IPS DF 6.9 (cell line): ENCODE measurements at places on chromosomes 4 and X.

DNA sequence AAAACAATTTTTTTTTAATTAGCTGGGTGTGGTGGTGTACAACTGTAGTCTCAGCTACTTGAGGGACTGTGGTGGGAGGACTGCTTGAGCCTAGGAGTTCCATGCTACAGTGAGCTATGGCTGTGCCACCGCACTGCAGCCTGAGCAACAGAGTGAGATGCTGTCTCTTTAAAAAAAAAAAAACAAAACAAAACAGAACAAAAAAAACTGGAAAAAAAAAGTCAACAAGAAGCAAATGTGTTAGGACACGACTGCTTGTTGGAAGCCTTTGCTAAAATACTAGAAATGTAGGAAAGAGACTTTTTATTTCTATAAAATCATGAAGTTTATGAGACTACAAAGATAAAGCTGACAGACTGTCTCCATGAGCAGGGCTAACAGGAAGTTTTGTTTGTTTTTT lies 87.2 kb downstream of the SH3RF1 start:
- no peaks in the 10 kb centered on the region for H3K36me3 ChIP-seq
- H3K4me1 ChIP-seq = peaks cover 2% of the 10 kb centered on the region; the same call in 1 of the 2 replicates
- H3K27me3 ChIP-seq = no peaks in the 10 kb centered on the region
- no peak overlapping the region for H3K27ac ChIP-seq
- no peak for DNase-seq

DNA sequence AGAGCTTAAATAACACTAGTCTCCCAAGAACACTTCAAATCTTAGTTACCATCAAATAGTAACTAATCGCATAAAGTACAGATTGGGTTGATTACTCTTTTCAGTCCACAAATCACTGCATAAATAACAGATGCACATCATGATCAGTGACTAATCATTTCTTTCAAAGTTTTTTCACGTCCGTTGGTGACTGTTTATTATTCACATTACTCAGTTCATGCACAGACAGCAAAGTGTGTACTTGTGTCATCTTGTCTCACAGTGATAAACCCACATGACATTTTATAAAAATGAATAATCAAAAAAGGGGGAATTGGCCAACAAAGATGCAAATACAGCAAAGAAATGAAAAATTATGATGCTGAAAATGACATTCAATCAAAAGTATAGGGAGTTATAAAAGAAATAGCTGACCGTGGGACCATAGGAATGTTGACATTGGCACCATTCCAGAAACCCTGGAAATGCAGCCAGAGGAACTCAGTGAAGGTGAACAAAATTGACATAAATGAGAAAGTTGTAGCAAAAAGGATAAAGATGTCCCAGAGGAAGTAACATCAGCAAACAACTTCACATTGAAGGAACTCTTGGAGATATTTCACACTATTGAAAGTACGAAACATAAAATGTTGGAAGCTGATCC lies 161.5 kb downstream of the SOX3 start:
- no peaks in the 10 kb centered on the region for H3K36me3 ChIP-seq
- no peaks in the 10 kb centered on the region for H3K27me3 ChIP-seq
- no peak for DNase-seq
- H3K4me3 ChIP-seq = no peak overlapping the region
- H3K4me1 ChIP-seq = peaks cover 2% of the 10 kb centered on the region; the same call in 1 of the 2 replicates

GRCh38 chr4:177155454-177155853 lies 154.2 kb upstream of the NEIL3 start:
- H3K4me3 ChIP-seq = no peak overlapping the region
- H3K36me3 ChIP-seq = no peaks in the 10 kb centered on the region
- H3K27me3 ChIP-seq = no peaks in the 10 kb centered on the region
- H3K4me1 ChIP-seq = no peaks in the 10 kb centered on the region

DNA sequence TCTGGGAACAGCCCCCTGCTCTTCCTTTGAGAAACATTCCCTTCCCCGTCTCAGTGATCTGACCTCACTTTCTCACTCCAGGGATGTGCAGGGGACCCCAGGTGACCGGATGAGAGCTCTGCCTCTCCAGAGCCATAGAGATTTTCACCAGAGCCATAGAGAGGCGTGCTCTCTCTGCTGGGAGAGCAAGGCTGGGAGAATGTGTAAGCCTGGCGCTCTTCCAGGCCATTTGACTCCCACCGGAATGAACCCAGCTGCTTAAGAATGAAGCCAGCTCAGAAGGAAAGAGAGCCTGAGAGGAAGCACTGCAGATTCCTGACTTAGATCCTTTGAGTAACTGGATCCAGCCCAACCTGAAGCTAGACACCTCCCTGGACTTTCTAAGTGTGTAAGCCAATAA lies 106.4 kb downstream of the DHX15 start:
- H3K4me1 ChIP-seq = no peaks in the 10 kb centered on the region; the same call in 1 of the 2 replicates
- H3K27ac ChIP-seq = no peak overlapping the region
- no peak overlapping the region for H3K4me3 ChIP-seq
- no peaks in the 10 kb centered on the region for H3K27me3 ChIP-seq

DNA sequence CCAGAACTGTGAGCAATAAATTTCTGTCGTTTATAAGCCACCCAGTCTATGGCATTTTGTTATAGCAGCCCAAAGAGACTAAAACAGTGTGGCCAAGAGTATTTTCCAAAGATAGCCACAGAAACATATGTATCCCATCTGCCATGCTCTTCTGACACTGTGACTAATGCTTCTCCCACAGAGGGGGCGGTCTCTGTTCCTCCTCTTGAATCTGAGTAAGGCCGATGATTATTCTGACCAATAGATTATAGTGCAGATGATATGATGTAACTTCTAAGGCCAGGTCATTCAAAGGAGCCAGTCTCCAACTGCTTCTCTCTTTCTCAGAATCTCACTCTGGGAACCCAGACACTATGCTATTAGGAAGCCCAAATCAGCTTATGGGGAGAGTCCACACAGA lies 570.7 kb downstream of the BCOR start:
- no peaks in the 10 kb centered on the region for H3K36me3 ChIP-seq
- no peaks in the 10 kb centered on the region for H3K4me1 ChIP-seq
- no peak overlapping the region for H3K4me3 ChIP-seq

- DNase-seq = no peak
- 0 out of 2 replicates have a peak, but pooled peaks cover 2% of the 10 kb centered on the region for H3K4me1 ChIP-seq
- no peaks in the 10 kb centered on the region for H3K27me3 ChIP-seq
- H3K4me3 ChIP-seq = no peak overlapping the region
These were observed 139.8 kb downstream of the PALLD start for GRCh38 chr4:168636506-168637196.

DNA sequence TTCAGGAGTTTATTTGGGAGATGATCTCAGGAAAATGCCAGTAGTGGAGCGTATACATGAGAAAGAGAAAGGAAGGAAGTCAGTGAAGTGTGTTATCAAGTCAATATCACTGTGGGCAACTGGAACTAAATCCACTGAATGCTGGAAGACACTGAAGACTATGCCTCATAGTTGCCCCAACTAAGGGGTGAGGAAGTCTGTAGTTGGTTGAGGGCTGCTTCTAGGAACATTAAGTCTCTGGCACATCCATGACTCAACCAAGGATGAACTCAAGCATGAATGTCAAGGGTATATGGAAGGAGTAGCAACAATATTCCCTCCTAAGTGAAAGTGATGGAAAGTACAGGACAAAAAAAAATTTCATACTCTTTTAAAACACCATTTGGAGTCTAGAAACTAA lies 167.9 kb downstream of the MAGEB17 start:
- H3K4me3 ChIP-seq = no peak overlapping the region
- no peaks in the 10 kb centered on the region for H3K36me3 ChIP-seq
- H3K27me3 ChIP-seq = no peaks in the 10 kb centered on the region
- H3K4me1 ChIP-seq = no peaks in the 10 kb centered on the region

GRCh38 chrX:43657671-43658070 lies 1.6 kb downstream of the MAOA start:
- no peak for DNase-seq
- H3K27ac ChIP-seq = no peak overlapping the region
- H3K4me1 ChIP-seq = no peaks in the 10 kb centered on the region
- H3K36me3 ChIP-seq = no peaks in the 10 kb centered on the region
- H3K4me3 ChIP-seq = no peak overlapping the region

DNA sequence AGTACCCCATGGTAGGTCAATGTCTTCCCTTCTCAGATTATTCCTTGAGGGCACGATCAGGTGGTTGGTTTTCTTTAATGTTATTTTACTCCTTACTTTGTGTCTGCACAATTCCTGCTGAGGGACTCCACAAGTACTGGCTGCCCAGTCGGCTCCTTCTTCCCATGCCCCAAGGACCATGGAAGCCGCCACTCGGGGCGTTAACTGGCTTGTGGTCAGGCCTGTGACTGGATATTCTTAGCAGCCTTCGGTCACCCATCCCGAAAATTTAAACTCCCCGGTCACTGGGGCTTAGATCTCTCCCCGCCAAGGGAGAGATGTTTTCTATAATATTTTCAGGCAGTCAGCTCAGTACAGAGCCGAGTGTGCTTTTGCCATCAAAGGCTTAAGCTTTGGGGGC lies 24.7 kb upstream of the BCOR start:
- no peak overlapping the region for H3K27ac ChIP-seq
- H3K27me3 ChIP-seq = no peaks in the 10 kb centered on the region
- H3K4me1 ChIP-seq = peaks cover 2% of the 10 kb centered on the region; the same call in 1 of the 2 replicates
- no peak for DNase-seq
- no peaks in the 10 kb centered on the region for H3K36me3 ChIP-seq

GRCh38 chr4:158625544-158625943 lies 46.1 kb downstream of the C4orf46 start:
- no peak overlapping the region for H3K27ac ChIP-seq
- H3K36me3 ChIP-seq = no peaks in the 10 kb centered on the region
- no peak for DNase-seq

DNA sequence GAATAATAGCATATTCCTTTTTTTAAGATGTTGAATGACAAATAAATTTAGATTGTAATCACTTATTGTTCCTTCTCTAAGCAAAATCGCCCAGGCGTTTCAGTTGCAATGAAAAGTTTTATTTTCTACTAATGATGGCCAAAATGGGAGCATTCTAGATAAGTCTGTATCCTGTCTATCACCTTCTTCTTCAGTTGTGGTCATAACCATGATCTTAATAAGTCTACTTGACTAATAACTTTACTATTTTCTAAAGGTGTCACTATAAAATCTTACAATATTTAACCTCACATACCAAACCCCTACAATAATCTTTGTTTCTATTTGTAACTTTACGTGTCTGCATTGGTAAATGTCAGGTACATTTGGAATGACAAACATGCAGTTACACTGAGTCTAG lies 723.7 kb upstream of the MAGEB2 start:
- H3K27ac ChIP-seq = no peak overlapping the region
- DNase-seq = no peak
- H3K4me1 ChIP-seq = no peaks in the 10 kb centered on the region
- H3K27me3 ChIP-seq = no peaks in the 10 kb centered on the region
- no peak overlapping the region for H3K4me3 ChIP-seq

- H3K36me3 ChIP-seq = no peaks in the 10 kb centered on the region
- H3K4me3 ChIP-seq = no peak overlapping the region
- DNase-seq = no peak
- no peaks in the 10 kb centered on the region for H3K27me3 ChIP-seq
- no peak overlapping the region for H3K27ac ChIP-seq
These were observed 319.5 kb upstream of the NOCT start for GRCh38 chr4:138696058-138696457.

DNA sequence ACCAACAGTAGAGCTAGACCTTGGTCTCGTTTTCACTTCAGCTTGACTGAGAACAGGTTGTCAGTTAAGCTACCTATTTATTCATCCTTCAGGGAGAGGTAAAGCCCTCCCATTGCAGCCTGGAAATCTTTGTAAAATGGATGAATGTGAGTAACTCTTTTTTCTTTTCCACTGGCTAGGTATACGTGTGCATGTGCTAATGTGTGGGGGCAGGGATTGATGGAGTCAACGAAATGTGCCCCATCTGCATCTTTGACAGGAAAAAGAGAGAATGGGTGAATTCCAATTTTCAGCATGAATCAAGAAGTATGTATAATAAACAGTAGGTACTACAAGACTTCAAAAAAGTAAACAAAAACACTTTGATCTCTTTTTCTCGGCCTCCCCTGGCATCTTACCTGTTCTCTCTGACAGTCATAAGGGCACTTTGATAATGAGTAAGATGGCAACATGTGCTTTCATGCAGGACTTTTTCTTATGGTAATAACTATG lies at the start of gene IL21:
Gene IL21 (minus strand): TSS at position 51 of the 492 bp plus-strand sequence. CDS start 55 bp downstream, outside the sequence.
- H3K4me1 ChIP-seq = no peaks in the 10 kb centered on the region
- no peak within 1 kb of the TSS for H3K4me3 ChIP-seq
- H3K27me3 ChIP-seq = no peaks in the 10 kb centered on the region
- no peak within 1 kb of the TSS for H3K27ac ChIP-seq
- H3K36me3 ChIP-seq = no peaks in the 10 kb centered on the region
- no peak for DNase-seq

GRCh38 chrX:106726485-106727437 lies at the start of gene RNF128:
RNF128 (plus strand) TSS chrX:106726701; CDS start chrX:106726914, 213 bp downstream.
- H3K27me3 ChIP-seq = no peaks in the 10 kb centered on the region
- no peak within 1 kb of the TSS for H3K27ac ChIP-seq
- no peaks in the 10 kb centered on the region for H3K36me3 ChIP-seq

- H3K27ac ChIP-seq = no peak overlapping the region
- H3K36me3 ChIP-seq = peaks cover 6% of the 10 kb centered on the region; the same call in 1 of the 2 replicates
- no peaks in the 10 kb centered on the region for H3K27me3 ChIP-seq
- no peak for DNase-seq
- no peaks in the 10 kb centered on the region for H3K4me1 ChIP-seq
These were observed 31.5 kb downstream of the DCTD start for GRCh38 chr4:182885738-182886077.

DNA sequence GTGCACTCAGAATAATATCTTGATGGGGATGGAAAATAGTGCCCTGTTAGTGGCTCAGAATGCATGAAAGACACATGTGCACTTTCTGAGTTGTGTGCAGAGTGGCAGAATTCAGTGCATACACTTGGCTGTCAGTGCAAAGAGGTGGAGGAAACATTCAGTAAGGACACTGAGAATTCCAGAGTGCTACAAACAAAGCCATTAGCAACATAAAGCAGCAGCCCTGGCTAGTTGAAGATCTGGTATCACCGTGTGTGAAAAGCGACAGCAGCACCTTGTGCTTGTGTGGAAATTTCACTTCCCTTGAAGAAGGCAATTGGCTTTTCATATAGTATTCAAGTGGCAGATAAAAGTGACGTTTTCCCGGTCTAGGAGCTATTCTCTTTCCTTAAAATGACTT lies 810.4 kb downstream of the TRIML1 start:
- no peak overlapping the region for H3K4me3 ChIP-seq
- no peaks in the 10 kb centered on the region for H3K36me3 ChIP-seq
- peaks cover 6% of the 10 kb centered on the region; the same call in 1 of the 2 replicates for H3K4me1 ChIP-seq
- no peak for DNase-seq
- no peaks in the 10 kb centered on the region for H3K27me3 ChIP-seq
- H3K27ac ChIP-seq = no peak overlapping the region

- no peak for DNase-seq
- no peak overlapping the region for H3K4me3 ChIP-seq
- no peaks in the 10 kb centered on the region for H3K36me3 ChIP-seq
- no peak overlapping the region for H3K27ac ChIP-seq
- no peaks in the 10 kb centered on the region for H3K27me3 ChIP-seq
These were observed 359.8 kb upstream of the CTSO start for GRCh38 chr4:156313497-156313896.

DNA sequence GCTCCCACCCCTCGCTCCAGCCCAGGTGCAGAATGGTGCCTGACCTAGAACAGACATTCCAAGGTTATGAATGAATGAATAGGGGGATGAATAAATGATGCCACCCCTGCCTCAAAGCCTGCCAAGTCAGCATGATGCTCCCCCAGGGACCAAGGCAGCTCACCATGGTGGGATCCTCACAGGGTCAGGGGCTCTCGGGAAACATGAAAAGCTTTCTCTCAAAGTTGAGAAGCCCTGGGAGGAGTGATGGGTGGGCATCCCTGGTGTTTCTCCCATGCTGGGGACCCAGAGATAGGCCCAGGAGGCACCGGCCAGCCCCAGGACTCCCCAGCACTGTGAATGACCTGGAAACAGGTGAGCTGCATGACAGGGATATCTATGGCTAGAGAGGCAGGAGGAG lies 58.9 kb downstream of the HTRA3 start:
- no peak overlapping the region for H3K4me3 ChIP-seq
- no peaks in the 10 kb centered on the region for H3K4me1 ChIP-seq
- H3K27ac ChIP-seq = no peak overlapping the region
- no peak for DNase-seq
- H3K27me3 ChIP-seq = no peaks in the 10 kb centered on the region
